ENCODE measurements at places on chromosomes 6 and 20. TPM values are rescaled to one million over a fixed set of nuclear protein-coding genes. Genes with fewer than 3 reads are reported as not detected.

- DNase-seq, result no peak
Measured at GRCh38 chr20:41587523-41587922, 30.7 kb downstream of the CHD6 start.

DNA sequence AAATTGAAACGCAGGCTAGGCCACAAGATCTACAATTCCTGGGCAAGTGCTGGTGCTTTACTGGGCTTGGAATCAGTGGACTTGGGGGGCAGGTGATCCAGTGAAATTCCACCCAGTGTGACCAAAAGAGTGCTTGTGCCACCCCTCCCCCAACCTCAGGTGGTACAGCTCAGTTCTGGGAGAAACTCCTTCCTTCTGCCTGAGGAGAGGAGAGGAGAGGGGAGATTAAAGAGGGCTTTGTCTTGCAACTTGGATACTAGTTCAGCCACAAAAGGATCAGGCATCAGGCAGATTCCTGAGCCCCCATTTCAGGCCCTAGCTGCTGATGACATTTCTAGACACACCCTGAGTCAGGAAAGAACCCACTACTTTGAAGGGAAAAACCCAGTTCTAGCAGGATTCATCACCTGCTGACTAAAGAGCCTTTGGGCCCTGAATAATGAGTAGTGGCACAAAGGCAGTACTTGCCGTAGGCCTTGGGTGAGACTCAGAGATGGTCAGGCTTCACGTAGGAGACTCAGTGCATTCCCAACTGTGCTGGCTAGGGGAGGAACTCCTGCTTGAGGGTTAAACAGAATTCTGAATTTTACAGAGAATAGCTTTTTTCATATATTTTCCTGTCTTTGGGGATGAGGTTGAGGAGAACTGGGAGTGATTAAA, 446.7 kb downstream of the BMP2 start:
- DNase-seq, result no peak

Gene MICA
- total RNA-seq, result 17.8 TPM

- DNase-seq, result no peak
Measured at GRCh38 chr6:107786709-107787588, 37.2 kb downstream of the SCML4 start.

Gene HDAC2
- total RNA-seq, result 99.5 TPM

Gene TMEM170B
- total RNA-seq, result 0.14 TPM
